Activated naive CD4-positive, alpha-beta T cell treated with anti-CD3 and anti-CD28 coated beads, Interleukin-2, amount 50 U/mL, for 16 hours (primary cell): ENCODE measurements at places on chromosomes 7 and 10.
A peak's percentile ranks its signal among the peaks of the same experiment; 100 is the strongest.

GRCh38 chr10:88540351-88540750 is 42.8 kb downstream of the RNLS start:
- DNase-seq = no peak

GRCh38 chr7:137873524-137873923 is 26.8 kb upstream of the DGKI start:
- DNase-seq = no peak

DNA sequence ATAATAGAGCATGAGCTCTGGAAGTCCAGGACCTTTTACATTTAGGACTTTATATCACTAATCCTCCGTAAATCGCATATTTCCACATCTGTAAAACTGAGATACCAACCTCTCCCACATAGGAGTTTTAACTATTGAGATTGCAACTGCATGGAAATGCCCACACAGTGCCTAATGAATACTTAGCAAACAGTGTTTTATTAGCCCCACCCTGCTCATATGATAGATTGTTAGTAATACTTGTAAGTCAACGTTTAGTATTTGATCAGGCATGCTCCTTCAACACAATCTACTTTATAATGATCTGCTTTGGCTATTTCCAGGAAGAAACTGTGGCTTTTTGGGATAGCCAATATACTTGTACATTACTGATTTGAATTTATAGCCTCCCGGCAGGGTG is 8.5 kb downstream of the PDZD8 start:
- no peak for DNase-seq

- DNase-seq = peak; percentile 35
Measured at GRCh38 chr7:50331564-50332208, 27.2 kb downstream of the IKZF1 start.

DNA sequence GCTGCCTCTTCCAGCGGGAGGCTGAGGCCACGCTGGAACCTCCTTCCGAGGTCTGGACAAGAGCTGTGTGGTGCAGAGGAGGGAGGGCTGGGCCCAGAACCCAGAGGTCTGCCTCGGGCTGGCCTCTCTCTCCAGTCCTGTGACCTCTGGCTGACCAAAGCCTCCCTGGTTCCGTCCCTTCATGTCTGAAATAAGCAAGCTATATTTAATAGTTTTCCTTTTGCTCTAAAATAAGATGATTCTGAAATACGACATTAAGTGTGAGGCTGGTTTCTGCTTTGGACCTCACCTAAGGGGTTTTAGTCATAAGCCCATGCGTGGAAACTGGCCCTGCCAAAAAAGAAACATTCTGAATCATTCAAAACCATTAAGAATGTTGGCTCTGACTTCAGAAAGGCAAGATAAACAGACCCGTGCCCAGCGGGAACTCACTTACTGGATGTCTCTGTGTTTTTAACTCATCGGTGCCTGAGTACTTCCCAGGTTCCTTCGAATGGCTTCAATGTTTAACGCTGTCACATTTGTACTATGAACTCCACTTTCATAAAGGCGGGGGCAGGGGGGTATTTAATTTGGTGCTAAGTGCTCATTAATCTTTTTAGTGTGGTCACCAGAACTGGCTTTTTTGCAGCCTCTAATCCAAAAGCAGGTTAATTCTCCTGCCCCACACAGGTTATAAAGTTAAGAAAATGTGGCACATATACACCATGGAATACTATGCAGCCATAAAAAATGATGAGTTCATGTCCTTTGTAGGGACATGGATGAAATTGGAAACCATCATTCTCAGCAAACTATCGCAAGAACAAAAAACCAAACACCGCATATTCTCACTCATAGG is 157.5 kb upstream of the KLF14 start:
- DNase-seq = no peak

GRCh38 chr7:34240417-34240816 is 335.1 kb downstream of the BMPER start:
- DNase-seq = no peak

GRCh38 chr7:108054537-108054936 is 51.6 kb upstream of the LAMB1 start:
- no peak for DNase-seq

DNA sequence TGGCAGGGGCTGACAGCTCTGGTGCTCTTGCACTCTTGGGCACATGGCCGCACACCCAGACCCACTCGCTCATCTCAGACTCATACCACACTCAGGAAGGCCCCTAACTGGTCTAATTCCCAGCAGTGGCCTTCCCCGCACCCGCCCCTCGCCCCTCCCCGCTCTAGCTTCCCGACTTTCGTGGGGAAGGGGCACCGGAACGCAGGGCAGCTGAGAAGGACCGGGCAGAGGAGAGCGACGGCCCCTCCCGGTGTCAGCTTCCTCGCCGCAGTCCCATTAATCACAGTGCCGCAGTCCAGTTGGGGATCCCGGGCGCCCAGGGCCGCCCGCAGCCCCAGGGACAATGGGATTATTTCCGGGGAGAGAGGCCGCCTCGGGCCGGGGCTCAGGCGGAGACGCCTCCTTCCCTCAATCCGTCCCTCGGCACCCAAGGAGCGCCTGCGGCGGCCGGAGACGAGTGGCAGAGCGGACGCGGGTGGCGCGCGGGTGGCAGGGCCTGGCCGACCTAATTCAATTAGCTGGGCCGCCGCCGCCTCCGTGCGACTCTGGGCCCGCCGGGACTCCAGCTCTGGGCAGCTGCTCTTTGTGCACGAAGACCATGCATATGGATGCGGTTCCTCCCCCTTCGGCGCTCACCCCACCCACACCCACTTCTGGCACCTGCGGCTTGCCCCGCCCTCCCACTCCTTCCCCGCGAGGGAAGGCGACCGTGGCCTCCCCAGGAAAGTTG is 7.8 kb upstream of the TLX1 start:
- peak; percentile 26 for DNase-seq
